ENCODE measurements at places on chromosomes 12 and 14.

GRCh38 chr14:39175445-39176262 lies 600 bp downstream of the PNN start:
- DNase-seq, result no peak

DNA sequence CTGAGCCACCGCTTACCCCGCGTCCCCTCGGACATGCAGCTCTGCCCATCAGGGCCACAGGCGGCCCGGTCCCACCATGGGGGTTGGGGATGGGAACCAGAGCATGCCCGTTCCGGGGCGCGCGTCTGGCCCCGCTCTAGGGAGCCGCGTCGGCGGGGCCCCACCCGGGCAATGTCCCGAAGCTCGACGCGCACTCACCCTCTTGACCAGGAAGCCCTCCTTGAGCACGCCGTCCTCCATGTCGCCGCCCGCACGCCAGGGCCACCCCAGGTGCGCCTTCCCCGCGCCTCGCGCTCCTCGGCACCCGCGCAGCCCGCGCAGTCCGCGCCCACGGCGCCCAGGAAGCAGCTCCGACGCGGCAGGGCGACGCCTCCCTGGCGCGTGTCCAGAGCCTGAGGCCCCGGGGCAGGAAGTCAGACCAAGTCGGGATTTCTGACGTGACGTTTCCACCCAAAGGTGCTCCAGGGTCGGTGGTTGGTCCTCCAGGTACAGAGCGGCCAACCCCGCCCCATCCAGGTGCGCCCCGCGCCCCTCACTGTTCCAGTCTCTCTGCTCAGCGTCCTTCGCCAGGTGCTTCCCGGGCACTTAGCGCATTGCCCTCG lies at the start of gene PLEK2:
Gene PLEK2, minus strand, starts transcription at position 346 of the 602 bp plus-strand sequence. Its CDS starts 106 bp downstream, at position 240.
- peak; percentile 34 for DNase-seq

- no peak for DNase-seq
Measured at GRCh38 chr12:24903329-24904088, 45.4 kb downstream of the BCAT1 start.

GRCh38 chr12:110702081-110702480 lies 13.2 kb upstream of the HVCN1 start:
- DNase-seq, result no peak

DNA sequence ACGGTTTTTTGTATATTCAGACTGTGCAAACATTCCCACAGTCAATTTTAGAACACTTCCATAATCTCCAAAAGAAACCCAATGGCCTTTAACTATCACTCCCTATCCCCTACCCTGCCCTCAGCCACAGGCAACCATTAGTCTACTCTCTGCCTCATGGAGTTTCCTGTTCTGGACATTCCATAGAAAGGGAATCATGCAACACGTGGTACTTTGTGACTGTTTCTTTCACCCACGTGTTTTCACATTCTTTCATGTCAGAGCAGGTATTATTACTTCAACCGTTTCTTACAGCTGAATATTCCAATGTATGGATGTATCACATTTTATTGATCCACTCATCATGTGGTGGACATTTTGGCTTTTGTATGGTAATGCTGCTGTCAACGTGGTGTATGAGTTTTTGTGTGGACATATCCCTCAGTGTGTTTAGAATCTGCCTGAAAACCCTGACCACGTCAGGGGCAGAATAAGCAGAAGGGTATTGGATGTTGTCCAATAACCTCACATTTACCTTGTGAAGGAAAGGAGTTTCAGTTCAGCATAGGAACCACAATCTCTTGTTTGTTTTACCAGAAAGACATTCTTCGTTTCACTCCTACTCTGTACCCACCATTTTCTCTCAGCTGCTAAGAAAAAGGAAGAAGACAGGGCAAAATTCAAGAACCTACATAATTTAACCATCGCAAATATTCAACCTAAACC lies 107.5 kb upstream of the DYRK2 start:
- DNase-seq, result no peak
